Naive B cell (primary cell): ENCODE measurements at places on chromosomes 5 and 9. TPM values are rescaled to one million over a fixed set of nuclear protein-coding genes. Genes with fewer than 3 reads are reported as not detected.

Gene PHF24
- not detected for polyA plus RNA-seq

Gene SLIT3
- polyA plus RNA-seq, result not detected

Gene ZSWIM6
- 1.2 TPM for polyA plus RNA-seq

Gene DMRT3
- not detected for polyA plus RNA-seq

Gene GFRA3
- not detected for polyA plus RNA-seq

Gene HAPLN1
- polyA plus RNA-seq, result not detected

Gene FGF10
- not detected for polyA plus RNA-seq

Gene MSMP
- 7.2 TPM for polyA plus RNA-seq

Gene PLEKHG4B
- polyA plus RNA-seq, result not detected
